CD4-positive, alpha-beta T cell treated with Interleukin-17A for 4 hours (primary cell): ENCODE measurements at places on chromosomes 7 and 10.
A peak's percentile ranks its signal among the peaks of the same experiment; 100 is the strongest.

DNA sequence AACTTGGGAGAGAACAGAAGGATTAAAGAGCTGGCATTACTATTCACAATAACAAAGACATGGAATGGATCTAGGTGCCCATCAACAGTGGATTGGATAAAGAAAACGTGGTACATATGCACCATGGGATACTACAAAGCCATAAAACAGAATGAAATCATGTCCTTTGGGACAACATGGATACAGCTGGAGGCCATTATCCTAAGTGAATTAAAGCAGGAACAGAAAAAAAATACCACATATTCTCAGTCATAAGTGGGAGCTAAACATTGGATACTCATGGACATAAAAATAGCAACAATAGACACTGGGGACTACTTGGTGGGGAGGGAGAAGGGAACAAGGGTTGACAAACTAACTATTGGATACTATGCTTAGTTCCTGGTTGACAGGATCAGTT, 133.2 kb upstream of the ITGB1 start:
- no peak for DNase-seq

- DNase-seq: no peak
Observed at GRCh38 chr7:102119213-102119651, 167.4 kb upstream of the SH2B2 start.

DNA sequence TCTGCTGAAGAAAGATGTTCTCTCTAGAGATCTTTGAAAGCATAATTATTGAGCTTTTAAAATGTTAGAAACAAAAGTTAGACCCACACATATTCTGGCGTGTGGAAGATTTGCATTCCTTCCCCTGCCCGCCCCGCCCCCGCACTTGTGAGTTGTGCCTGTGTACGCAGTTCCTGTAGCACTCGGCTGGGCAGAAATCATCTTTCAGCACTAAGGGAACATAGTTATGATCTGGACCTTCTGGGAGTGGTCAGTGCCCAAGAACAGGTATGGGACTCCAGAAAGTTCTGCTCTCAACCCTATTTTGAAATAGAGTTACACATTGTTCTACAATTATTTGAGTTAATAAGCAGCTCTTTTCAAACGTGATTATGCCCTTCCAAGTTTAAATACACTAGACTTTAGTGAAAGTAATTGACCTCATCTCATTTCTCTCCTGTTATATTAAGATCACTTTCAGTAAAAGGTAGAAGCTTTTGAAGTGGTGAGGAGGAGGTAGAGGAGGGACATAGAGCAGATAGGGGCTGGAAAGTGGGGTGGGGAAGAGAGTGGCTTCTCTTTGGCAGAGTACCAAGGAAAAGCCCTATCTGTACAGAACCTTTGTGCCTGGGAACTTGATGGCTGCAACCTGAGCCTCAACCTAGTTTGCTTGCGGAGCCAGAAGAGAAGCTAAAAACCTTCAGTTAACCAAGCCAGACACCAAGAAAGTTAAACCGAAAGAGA, 5.7 kb downstream of the BLVRA start:
- peak; percentile 61 for DNase-seq

DNA sequence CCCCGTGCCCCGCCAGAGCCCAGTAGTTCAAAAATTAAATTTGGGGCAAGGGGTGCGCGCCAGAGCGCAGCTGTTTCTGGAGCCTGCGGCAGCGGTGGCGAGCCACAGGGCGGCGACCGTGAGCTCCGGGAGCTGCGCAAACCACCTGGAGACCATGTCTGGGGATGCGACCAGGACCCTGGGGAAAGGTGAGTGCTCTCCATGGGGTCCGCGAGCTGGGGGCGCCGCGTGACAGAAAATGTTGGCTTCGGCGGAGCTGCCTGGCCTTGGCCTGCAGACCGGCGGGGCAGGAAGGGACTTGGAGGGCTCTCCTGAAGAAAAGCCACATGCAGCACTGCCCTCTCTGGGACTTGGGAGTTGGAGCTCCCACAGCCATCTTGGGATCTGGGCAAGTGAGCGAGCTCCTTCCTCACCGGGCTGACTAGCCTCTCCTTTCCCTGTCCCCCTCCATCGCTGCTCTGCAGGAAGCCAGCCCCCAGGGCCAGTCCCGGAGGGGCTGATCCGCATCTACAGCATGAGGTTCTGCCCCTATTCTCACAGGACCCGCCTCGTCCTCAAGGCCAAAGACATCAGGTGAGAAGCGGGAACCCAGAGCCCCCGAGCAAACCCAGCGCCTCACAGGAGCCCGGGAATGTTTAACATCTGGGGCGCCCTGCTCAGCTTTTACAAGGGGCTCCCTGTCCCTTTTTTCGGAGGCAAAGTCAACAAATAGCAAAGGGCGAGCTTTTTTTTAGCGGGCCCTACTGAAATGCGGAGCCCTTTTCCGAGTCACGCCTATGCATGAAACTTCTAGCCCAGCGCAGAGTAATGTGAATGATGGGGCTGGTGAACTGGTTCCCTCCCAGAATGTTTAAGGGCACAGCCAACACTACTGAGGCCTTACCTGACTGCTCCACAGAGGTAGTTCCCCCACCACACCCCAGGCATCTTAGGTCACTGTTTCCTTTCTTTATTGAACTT, 6.1 kb downstream of the GSTO2 start:
- peak; percentile 69 for DNase-seq

GRCh38 chr7:12139416-12139815, 71.7 kb upstream of the TMEM106B start:
- no peak for DNase-seq
